CD4-positive, alpha-beta T cell treated with Interleukin-12 subunit alpha and Interleukin-12 subunit beta, for 1 hour (primary cell): ENCODE measurements at places on chromosomes 7 and 10.

DNA sequence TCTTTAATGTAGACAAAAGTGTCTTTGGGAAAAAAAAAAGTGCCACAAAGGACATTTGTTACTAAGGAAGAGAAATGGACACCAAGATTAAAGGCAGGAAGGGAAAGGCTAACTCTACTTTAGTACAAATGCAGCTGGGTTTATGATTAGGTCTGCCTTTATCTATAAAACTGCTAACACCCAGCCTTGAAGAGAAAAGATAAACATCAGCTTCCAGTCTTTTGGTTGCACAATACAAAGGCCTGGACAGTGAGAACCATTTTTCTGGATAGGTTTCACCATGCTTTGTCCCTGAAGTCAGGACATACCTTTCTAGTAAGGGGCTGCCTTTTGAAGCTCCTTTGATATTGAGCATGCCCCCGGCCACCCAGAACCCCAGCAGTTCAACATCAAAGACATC, 45.1 kb downstream of the ZNF248 start:
- DNase-seq = no peak

GRCh38 chr7:87435546-87435945, 39.9 kb downstream of the ABCB4 start:
- no peak for DNase-seq

DNA sequence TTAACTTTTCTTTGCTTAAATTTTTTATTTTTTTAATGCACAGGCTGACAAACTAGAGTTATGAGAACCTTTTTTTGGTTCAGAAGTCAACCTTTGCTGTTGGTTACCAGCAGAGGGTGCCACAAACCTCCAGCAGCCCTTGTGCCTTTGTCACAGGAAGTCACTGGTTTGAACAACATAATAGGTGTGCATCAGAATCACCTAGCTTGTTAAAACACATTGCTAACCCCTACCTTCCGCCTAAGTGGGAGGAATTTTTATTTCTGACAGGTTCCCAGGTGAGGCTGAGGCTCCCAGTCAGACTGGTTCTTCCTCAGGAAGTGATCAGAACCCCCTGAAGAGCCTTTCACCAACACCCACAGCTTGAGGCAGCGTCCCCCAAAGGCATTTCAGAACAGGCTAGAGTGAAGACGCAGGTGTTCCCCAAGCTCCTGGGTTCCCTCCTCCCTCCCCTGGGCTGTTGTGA, 22.6 kb upstream of the VDAC2 start:
- DNase-seq = peak; percentile 83

DNA sequence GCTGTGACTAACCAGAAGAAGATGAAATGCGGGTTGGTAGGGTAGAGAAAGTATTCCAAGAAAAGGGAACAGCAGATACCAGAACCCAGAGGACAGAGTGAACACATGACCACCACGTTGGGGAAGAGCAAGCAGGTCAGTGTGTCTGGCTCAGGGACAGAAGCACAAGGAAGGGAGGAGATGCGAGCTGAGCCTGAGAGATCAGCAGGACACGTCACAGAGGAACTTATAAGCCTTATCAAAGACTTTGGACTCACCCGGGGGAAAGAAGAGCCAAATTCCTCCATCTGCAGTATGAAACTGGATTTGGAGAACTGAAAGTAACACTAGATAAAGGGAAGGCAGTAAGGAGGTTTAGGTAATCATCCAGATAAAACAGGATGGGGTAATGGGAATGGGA, 232.1 kb upstream of the NPVF start:
- no peak for DNase-seq

DNA sequence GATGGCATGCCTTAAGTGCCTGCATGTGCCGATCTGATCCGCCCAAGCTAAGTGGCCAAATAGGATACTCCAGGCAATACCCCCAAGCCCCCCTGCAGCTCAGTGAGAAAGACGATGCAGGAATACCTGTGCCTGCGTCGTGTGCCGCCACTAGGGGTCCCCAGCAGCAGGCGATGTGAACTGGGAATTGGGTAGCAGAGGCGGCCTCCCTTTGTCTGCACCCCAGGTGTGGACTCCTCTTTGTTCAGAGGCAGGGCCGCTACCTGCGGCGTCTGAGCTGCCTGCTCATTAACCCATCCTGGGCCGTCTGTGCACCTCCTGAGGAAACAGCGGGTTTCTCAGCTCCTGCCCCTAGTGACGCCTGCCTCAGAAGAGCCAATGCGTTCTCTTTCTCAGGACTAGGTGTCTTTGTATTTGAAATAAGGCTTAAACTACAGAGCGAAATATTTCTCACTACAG, 4.8 kb upstream of the CHN2 start:
- DNase-seq = peak; percentile 62

- DNase-seq = peak; percentile 73
Observed at GRCh38 chr7:37198906-37199485, 249.7 kb downstream of the ELMO1 start.

DNA sequence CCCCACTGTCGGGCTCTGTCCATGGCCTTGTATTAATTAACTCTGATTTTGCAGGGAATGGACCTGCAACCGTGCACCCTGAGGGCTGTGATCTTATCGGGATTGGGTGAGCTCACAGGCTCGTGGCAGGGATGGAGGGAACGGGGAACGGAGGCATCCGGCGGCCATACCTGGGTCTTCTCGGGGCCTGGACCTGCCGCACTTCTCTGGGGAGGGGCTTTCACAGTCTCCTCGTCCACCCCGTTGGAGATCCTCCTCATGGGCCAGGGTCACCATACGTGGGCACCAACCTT, 57.5 kb upstream of the SHH start:
- DNase-seq = no peak

DNA sequence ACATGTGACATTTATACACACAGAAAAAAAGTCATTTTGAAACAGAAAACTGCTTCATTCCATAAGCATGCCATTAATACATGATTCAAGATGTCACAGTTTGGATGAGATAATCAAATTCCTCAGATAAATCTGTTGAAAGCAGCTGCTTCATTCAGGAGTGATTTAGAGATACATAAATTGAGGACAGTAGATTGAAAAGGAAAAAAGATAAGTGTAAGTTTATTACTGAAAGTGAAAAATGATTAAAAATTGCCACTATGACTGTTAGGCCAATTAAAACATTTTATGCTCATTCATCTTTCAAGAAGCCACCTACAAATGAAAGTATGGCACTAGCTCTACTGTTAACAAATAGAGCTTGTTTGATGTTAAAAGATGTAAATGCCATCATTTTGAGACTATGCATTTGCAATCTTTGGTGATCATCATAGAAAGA, 136.9 kb upstream of the CDK6 start:
- no peak for DNase-seq

DNA sequence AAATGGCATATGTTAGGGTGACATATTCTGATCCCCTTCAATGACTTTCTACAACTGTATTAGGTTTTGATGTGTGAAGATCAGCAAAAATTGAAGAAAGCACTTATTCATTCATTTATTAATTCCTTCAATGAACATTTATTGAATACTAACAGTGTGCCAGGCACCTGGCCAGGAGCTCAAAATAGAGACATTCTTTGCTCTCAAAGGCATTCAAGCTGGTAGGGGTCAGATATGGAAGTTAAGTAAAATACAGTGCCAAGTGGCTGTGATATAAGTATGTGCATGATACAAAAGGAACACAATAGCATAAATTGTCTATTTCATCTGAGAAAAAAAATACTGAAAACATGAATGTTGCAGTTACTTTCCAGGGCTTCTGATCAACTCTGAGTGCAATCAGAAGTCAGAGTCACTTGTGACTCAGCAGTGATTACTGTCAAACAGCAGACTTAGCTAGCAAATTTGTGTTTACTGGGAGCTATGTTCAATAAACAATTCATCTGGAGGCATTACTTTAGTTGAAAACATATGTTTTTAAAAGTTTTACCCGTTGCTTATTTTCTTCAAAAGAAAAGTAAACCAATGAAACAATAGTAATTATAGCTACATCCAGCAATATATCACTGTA, 60.4 kb upstream of the CACNB2 start:
- no peak for DNase-seq

DNA sequence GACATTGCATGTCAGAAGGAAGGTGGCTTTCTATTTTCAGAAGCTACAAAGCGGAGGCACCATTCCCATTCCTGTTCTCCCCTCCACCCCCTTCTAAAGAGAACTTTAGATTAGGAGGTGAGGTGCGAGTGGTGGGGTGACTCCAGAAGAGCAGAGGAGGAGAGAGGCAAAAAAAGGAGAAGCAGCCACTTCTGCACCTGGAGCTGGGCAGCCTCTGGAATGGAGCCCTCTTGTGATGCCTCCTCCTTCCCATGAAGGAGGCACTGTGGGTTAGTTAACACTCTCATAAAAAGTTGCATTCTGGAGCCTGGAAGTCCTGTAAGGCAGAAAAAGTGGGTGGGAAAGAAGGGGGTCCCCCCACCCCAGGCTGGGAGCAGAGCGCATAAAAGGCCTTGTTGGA, 4.8 kb downstream of the PTF1A start:
- no peak for DNase-seq

GRCh38 chr10:3813986-3814837, 29.2 kb upstream of the KLF6 start:
- DNase-seq = no peak

DNA sequence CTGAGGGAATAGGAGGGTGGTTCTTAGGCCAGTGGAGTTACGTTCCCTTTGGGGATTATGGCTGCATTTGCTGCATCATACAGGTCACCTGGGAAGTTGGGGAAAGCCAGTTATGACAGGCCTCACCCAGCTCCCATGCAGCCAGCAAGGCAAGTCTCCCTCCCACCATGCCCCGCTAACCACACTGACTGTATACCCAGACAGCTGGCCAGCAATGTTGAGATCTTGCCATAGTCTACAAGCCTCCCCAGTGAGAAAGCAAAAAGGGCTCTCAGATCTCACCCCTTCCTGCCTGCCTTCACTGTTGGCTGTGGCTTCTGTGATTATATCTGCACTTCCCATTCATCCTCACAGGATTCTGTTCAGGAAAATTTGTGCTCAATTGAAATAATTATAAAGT, 133.3 kb upstream of the HGF start:
- no peak for DNase-seq

DNA sequence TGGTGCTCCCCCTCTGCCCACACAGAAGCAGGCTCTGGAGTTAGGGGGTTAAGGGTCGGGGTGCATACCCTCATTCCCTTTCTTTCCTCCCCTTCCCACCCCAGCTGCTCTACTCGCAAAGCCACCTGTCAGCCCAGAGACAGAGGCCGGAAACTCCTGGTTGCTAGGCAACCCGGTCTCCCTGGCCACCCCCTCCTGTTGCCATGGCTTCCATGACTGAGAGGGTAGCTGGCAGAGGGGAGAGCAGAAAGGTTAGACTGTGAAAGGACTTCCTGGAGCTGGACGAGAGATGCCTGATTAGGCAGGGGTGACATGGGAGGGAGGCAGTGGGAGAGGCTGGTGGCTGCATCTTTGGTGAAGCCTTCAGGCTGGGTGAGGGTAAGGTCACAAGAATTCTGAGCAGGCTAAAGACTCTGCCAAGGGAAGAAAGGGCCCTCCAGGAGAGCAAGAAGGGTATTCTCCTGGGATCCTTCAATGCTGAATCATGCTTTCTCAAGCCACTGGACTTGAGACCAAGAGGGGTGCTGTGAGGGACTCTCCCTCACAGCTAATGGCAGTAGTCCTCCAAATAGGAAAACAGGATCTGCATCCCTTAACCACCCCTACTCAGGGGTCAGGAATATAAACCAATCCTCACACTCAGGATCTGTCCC, 5.4 kb downstream of the PSD start:
- DNase-seq = peak; percentile 62

- DNase-seq = no peak
Observed at GRCh38 chr10:86254081-86254480, 112.5 kb downstream of the GRID1 start.

DNA sequence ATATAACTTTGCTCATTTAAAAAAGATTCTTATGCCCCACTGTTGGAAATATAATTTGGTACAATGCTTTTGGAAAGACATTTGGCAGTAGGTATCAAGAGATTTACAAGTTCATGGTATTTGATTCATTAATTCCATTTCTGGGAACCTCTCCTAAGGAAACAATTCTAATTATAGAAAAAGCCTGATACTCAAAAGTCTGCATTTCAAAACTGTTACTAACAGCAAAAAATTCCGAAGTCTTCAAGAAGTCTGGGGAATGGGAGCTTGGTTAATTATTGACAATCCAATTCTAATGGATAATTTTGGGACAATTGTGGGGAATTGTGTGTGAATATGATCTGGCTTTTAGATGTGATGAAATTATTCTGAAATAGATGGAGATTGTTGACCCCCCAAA, 59.6 kb downstream of the HDAC9 start:
- no peak for DNase-seq

- no peak for DNase-seq
Observed at GRCh38 chr10:101575580-101576210, 12.4 kb downstream of the POLL start.

DNA sequence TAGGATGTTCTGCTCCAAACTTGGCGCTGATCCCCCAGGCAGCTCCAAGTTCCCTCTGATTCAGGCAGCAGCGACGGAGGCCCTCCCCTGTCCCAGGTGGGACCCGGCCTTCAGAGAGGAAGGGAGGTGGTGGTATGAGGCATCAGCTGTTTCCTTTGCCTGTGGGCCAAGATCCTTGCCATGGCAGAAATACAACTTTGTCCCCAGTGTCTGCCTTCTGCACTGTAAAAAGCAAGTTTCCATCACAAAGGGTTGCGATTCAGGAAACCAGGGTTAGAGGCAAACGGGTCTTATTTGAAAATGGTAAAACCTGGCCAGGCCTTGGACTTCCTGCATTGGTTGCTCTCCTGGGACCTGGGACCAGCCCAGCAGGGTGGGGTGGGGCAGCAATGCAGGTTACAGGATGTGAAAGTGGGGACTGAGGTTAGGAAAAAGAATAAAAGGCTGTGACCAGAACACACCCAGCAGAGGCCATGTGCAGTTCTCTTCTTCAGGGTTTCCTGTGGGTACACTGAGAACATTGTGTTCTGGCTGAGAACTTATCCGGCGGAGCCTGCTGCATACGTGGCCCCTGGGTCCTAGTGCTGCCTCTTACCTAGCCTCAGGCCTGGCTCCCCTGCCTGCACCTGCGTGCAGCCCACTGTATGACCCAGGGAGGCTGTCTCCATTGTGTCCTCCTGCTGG, 25.1 kb upstream of the DDIT4 start:
- peak; percentile 80 for DNase-seq

DNA sequence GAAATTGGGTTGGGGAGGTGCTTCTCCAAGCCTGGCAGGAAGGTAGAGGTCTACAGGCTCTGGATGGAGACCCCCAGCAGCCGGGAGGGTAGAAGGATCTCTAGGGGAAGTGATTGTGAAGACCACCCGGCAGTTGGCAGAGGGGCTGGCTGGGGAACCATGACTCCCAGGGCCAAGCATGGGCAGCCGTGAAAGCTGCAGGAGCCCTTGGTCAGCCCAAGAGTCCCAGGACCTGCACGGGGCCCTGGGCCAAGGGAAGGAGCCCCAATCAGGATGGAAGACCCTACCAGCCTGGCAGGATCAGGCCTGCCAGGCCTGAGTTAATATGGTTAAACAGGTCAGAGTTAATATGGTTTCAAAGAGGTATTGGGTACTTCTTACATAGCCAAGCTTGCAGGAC, 126.3 kb upstream of the NANOS1 start:
- DNase-seq = no peak

- DNase-seq = no peak
Observed at GRCh38 chr7:5211730-5212482, 21.9 kb downstream of the WIPI2 start.

- DNase-seq = no peak
Observed at GRCh38 chr7:69953136-69954067, 355.1 kb downstream of the AUTS2 start.
